ENCODE measurements at places on chromosomes 16 and 17. TPM values are rescaled to one million over a fixed set of nuclear protein-coding genes. Genes with fewer than 3 reads are reported as not detected.

GRCh38 chr17:31050948-31051347 lies 43.8 kb upstream of the NF1 start:
- no peaks in the 10 kb centered on the region for H3K27me3 ChIP-seq
- H3K27ac ChIP-seq, result no peak overlapping the region
- H3K4me1 ChIP-seq, result no peaks in the 10 kb centered on the region
- no peaks in the 10 kb centered on the region for H3K36me3 ChIP-seq
- H3K4me3 ChIP-seq, result no peak overlapping the region

- H3K36me3 ChIP-seq, result no peaks in the 10 kb centered on the region
- H3K27me3 ChIP-seq, result no peaks in the 10 kb centered on the region
- no peak for DNase-seq
- H3K4me1 ChIP-seq, result no peaks in the 10 kb centered on the region
- no peak overlapping the region for H3K27ac ChIP-seq
- H3K4me3 ChIP-seq, result no peak overlapping the region
Observed at GRCh38 chr17:16911141-16911937, 60.6 kb downstream of the TNFRSF13B start.

DNA sequence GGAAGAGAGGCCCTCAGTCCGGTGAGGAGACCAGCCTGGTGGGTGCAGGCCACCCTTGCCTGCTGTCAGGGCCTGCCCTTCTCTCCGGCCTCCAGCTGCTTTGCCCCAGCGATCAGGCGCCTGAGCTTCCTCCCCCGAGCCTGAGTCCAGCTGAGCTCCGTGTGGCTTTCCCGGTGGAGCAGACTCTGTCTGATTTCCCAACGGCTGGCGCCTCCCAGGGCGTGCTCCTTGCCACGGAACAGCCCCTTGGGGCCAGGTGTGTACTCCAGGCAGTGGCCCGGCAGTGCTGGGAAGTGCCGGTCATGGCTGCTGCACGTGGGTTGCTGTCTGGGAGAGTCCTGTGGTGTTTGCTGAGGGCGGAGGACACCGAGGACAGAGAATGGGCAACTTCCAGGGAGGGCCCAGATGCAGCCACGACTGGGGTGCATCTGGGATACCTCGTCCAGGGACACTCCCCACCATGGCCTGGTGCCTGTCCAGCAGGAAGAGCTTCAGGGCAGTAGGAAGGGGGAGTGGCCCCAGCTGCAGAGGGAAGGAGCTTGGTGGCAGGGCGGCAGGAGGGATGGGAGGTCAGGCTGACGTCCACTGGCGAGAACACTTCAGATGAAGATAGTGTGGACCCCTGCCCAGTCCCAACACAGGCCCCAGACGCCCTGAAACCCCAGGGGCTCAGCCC lies 22.5 kb downstream of the METRNL start:
- DNase-seq, result no peak
- H3K27ac ChIP-seq, result peak overlapping the region; percentile 61
- peaks cover 40% of the 10 kb centered on the region for H3K4me1 ChIP-seq
- H3K27me3 ChIP-seq, result peaks cover 27% of the 10 kb centered on the region

DNA sequence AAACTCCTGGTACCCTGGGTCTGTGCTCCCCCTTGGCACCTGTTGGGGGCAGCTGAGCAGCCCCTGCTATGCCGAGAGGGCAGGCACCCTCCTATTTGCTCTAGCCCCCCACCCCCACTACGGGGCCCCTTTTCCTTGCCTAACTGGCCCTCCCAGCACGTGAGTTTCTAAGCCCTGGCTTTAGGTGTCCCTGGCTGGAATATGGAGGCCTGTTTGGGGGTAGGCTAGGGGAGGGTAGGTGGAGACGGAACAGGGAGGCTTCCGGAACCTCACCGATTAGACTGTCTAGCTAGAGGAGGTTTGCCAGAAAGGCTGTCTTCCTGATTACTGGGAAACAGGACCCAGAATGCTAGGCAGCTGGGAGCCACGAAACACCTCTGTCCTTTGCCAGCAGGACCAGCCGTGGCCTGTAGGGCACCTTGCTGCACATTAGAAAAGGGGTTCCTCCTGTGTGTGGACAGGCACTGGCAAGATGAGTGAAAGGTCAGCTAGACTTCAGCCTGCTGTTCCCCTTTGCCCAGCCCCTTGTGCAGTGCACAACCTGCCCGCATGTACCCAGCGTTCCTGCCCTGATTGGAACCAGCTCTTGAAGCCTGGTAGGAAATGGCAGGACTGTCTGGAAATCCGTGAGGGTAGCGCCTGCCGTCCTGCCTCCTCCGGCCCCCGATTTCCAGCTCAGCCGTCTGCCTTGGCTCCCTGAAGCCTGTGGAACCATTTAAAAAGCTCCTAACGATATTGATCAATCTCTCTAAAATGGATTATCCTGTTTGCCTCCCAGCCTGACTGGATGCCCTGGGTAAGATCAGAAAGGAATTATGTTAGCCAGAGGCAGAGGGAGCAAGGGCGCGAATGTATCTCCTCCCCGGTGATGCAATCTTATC lies 83.4 kb upstream of the GSE1 start:
- no peak overlapping the region for H3K4me3 ChIP-seq
- H3K27me3 ChIP-seq, result no peaks in the 10 kb centered on the region
- H3K36me3 ChIP-seq, result no peaks in the 10 kb centered on the region
- peak overlapping the region; percentile 28 for H3K27ac ChIP-seq

- H3K4me1 ChIP-seq, result no peaks in the 10 kb centered on the region
- H3K4me3 ChIP-seq, result no peak overlapping the region
- no peak for DNase-seq
- no peaks in the 10 kb centered on the region for H3K36me3 ChIP-seq
- H3K27me3 ChIP-seq, result no peaks in the 10 kb centered on the region
Observed at GRCh38 chr16:8713635-8714172, 39.3 kb downstream of the ABAT start.

- H3K36me3 ChIP-seq, result no peaks in the 10 kb centered on the region
- H3K27me3 ChIP-seq, result no peaks in the 10 kb centered on the region
- peaks cover 39% of the 10 kb centered on the region for H3K4me1 ChIP-seq
- peak; percentile 85 for DNase-seq
- H3K4me3 ChIP-seq, result no peak overlapping the region
Observed at GRCh38 chr16:4309833-4310266, 6.0 kb upstream of the GLIS2 start.

- peak overlapping the region; percentile 47 for H3K27ac ChIP-seq
- H3K27me3 ChIP-seq, result no peaks in the 10 kb centered on the region
- no peaks in the 10 kb centered on the region for H3K4me1 ChIP-seq
- no peaks in the 10 kb centered on the region for H3K36me3 ChIP-seq
- no peak for DNase-seq
Observed at GRCh38 chr17:76575570-76575969, 10.1 kb downstream of the ST6GALNAC2 start.

- no peak for DNase-seq
- H3K36me3 ChIP-seq, result no peaks in the 10 kb centered on the region
- H3K27ac ChIP-seq, result no peak overlapping the region
- H3K4me1 ChIP-seq, result peaks cover 12% of the 10 kb centered on the region
- H3K4me3 ChIP-seq, result no peak overlapping the region
Observed at GRCh38 chr17:6894206-6894528, 62.6 kb upstream of the TEKT1 start.

DNA sequence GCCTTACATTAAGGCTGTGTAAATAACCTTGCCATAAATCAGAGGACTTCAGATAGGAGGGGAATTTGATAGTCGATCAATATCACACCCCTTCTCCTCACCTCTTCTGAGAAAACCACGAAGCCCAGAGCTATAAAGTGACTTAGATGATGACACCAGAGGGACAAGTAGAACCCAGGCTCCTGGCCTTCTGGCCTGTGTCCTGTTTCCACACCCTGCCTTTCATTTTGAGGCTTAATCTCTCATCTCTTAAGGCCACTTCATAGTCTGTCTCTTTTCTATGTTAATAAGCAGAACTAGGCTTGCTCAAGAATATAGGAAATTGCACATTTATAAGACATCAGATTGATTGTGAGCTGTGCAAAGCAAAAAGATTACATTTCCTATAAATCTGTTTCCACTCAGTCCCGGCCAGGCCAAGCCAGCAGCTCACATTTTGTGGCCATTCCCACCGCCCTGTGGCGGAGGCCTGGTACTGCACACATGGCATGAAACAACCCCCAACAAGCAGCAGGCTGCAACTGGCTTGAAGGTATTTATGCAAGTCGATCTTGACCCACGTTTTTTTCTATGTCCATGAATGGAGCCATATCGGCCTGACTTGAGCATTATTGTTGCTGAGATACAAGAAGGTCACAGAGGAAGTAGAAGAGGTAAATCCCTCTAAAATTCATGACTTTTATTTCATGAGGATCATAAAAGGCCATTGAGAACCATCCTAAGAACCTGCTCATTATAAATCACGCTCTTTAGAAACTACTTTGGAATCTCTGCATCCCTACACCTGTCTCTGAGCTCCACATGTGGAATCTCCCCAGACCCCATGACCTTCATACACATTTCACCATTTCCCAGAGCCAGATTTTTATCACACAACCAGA lies 93.7 kb downstream of the PMP22 start:
- H3K36me3 ChIP-seq, result no peaks in the 10 kb centered on the region
- peak; percentile 68 for DNase-seq
- no peak overlapping the region for H3K27ac ChIP-seq
- H3K4me1 ChIP-seq, result no peaks in the 10 kb centered on the region

DNA sequence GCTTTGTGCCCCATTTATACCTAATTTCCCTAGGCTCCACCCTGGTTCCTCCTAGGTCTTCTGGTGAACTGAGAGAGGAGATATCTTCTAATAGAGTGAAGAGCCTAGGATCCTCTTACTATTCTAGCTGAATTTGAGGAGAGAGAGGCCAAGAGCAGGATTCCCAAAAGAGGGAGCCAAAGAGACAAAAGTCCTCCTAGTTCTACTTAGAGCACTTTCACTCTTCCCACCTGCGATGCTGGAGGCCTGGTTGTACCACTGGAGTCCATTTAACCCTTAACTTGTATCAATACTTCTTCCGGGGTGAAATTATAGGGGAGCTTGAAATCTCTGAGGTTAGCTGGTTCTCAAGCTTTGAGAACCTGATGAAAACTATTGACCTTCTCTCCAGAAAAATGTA lies 3.4 kb upstream of the SSH2 start:
- no peak for DNase-seq
- H3K27ac ChIP-seq, result no peak overlapping the region
- no peak overlapping the region for H3K4me3 ChIP-seq
- no peaks in the 10 kb centered on the region for H3K27me3 ChIP-seq

DNA sequence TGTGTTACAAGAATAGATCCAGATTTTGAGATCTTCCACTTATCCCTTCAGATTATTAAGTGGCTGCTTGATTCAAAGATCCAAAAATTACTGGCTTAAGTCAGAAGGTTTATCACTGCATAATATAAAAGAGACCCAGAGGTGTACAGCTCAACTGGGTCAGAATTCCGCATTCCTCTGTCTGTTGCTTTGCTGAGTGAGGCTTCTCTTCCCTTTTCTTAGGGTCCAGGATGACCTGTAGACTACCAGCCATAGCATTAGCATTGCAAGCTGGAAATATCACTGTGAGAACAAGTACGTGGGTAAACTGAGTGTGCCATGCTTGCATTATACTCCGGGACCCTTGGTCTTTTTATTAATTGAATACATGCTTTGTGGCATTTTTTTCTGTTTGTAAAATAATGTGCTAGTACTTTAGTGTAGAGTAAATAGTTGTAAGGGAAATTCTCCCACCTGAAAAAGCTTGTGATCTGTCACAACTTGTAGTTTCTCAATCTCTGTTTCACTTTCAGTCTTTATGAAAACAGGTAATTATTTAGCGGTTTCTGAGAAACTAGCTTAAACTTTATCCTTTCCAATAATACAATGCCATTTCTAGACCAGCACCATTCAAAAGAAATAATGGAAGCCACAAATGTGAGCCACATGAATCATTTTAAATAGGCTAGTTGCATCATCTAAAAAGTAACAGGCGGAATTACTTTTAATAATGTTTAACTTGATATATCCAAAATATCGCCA lies 61.6 kb downstream of the TNRC6C start:
- DNase-seq, result no peak
- no peak overlapping the region for H3K27ac ChIP-seq
- no peak overlapping the region for H3K4me3 ChIP-seq
- H3K4me1 ChIP-seq, result no peaks in the 10 kb centered on the region
- no peaks in the 10 kb centered on the region for H3K36me3 ChIP-seq

GRCh38 chr16:57916735-57917438 lies 54.0 kb downstream of the CNGB1 start:
- no peaks in the 10 kb centered on the region for H3K4me1 ChIP-seq
- H3K4me3 ChIP-seq, result no peak overlapping the region
- DNase-seq, result no peak
- H3K27ac ChIP-seq, result no peak overlapping the region
- H3K36me3 ChIP-seq, result no peaks in the 10 kb centered on the region

DNA sequence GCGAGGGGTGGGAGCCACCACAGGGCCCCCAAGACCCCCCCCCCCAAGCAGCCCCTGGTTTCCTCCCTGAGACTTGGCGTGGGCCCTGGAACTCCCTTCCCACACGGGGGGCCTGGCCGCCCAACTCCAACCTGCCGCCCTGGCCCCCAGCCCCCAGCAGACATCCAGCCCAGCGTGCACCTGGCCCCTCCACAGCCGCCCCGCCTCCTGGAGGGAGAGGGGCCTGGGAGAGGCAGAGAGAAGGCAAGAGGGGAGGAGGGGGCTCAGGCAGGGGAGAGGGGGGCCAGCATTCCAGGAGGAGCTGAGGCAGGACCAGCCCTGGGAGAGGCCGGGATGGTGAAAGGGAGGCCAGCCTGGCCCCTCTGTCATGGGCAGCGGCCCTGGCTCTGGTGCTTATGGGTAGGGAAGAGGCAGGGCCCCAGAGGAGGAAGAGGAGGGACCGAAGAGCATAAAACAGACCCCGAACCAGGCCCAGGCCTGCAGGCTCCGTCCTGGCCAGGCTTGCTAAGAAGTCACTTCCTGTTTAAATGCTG lies 16.7 kb downstream of the IL34 start:
- H3K4me1 ChIP-seq, result peaks cover 36% of the 10 kb centered on the region
- peak; percentile 64 for DNase-seq
- no peaks in the 10 kb centered on the region for H3K27me3 ChIP-seq
- peaks cover 51% of the 10 kb centered on the region for H3K36me3 ChIP-seq
- H3K27ac ChIP-seq, result peak overlapping the region; percentile 57
- H3K4me3 ChIP-seq, result no peak overlapping the region

GRCh38 chr16:75206749-75207451 lies at the start of gene CTRB2:
TSS of gene CTRB2 (minus strand) at chr16:75207161. CDS start at chr16:75207141, 20 bp downstream.
- no peak within 1 kb of the TSS for H3K27ac ChIP-seq
- no peak for DNase-seq
- no peaks in the 10 kb centered on the region for H3K4me1 ChIP-seq
- no peaks in the 10 kb centered on the region for H3K27me3 ChIP-seq

The PRAC2 gene
- not detected for total RNA-seq

The ARL16 gene
- 51.7 TPM for total RNA-seq

The CD300E gene
- 2.4 TPM for total RNA-seq

The MT1G gene
- 11.4 TPM for total RNA-seq

The SPNS2 gene
- 6.8 TPM for total RNA-seq

The CCT6B gene
- total RNA-seq, result 3.3 TPM

The TEKT5 gene
- total RNA-seq, result not detected

The CDH15 gene
- not detected for total RNA-seq

The CD300LF gene
- not detected for total RNA-seq

Data from sigmoid colon (tissue), 7 donors.